Fibroblast of villous mesenchyme (primary cell): ENCODE measurements at places on chromosomes 1 and 21. TPM values are rescaled to one million over a fixed set of nuclear protein-coding genes. Genes with fewer than 3 reads are reported as not detected.

- DNase-seq, result no peak
Measured at GRCh38 chr21:15354516-15354915, 289.7 kb upstream of the NRIP1 start.

GRCh38 chr1:24391882-24392603 is 21.5 kb downstream of the STPG1 start:
- peak; percentile 53 for DNase-seq

DNA sequence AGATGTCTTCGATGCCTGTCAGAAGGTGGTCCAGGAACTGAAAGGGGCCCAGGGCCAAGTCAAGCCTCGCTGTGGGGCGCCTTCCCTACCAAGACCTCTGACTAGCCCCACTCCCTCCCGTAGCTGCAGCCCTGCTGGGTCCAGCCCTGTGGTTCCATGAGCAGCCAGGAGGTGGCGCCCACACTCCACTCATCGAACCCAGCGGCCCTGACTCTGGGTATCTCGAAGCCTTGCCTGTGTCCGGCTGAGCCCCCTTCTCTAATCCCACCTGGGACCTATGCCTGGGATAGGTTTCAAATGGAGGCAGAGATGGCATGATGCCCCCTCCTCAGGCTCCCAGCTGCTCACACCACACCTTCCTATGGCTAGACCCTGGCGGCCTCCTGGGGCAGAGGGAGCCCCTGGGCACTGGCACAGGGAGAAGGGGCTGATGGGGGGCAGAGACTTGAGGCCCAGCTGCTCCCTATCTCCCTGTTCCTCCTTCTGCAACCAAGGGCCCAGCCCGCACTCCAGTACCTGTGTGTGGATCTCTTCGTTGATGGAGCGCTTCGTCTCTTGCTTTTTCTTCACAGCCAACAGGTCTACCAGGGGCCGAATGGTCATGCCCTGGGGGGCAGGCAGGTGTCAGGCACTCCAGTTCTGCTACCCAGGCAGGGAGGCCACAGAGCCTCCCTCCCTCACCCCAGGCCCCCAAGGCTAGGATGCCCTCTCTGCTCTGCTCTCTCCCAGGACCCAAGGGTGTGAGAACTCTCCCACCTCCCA is 52.0 kb downstream of the SLC9A1 start:
- peak; percentile 49 for DNase-seq

DNA sequence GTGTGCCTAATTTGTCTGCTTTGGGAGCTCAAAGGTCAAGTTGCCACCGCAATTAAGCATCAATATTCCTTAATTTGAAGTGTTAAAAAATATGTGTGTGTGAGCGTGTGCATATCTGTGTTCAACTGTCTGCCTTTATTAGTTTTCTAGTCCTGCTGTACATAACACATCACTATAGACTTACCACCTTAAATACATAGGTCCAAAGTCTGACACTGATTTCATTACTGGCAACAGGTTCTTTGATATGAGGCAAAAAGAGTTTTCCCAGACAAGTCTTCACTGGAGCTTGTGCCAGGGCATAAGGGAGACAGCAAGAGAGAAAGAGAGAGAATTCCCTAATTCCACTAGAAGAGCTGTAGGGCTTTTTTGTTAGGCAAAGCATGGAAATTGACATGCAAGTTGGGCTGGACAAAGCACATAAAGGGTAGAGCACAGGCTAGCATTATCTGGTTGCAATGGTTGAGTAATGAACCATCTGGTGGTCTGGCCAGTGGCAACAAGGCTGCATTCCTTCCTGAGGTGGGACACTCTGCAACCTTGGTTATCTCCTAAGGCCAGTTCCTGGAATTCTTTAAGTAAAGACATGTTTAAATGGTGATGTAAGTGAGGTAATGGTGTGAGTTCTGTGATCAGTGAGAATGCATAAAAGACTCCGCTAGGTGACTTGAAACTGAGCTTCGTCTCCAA is 457.2 kb upstream of the ADAMTS5 start:
- DNase-seq, result peak; percentile 85

DNA sequence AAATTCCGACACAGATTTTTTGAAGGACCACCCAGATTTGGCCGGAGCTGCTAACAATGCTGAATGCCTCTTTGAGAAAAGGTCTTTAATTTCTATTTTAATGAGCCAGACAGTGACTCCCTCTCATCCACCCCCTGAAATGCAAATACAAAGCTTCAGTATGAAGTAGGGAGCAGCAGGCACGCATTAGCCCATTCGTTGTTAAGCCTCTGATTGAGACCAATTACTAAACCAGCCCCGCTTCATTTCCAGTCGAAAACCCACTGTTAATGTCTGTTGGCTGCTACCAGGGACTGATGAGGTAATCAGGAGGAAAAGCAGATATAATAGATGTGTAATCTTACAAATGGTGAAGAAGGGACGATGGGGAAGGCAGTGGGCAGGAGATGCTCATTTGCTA is 4.8 kb upstream of the C8A start:
- DNase-seq, result no peak

DNA sequence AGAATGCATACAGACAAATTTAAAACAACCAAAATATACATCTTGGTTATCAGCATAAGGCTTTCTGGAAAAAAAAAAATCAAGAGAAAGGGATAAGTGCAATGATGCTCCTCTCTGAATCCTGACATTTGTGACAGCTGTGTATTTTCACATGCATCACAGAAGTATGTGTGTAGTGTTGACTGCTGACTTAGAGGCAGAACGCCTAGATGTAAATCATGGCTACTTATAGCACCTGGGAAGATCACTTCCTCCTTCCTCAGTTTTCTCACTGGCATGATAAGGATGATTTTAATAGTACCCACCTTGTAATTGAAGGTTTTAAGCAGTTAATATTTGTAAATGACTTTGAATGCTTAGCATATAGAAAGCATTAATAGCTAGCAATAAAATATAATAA is 112.5 kb downstream of the MRPL39 start:
- DNase-seq, result no peak

TRIM67 gene
- not detected in 2 replicates for total RNA-seq

- DNase-seq, result no peak
Measured at GRCh38 chr1:197471248-197471985, 203.4 kb downstream of the CRB1 start.

DNA sequence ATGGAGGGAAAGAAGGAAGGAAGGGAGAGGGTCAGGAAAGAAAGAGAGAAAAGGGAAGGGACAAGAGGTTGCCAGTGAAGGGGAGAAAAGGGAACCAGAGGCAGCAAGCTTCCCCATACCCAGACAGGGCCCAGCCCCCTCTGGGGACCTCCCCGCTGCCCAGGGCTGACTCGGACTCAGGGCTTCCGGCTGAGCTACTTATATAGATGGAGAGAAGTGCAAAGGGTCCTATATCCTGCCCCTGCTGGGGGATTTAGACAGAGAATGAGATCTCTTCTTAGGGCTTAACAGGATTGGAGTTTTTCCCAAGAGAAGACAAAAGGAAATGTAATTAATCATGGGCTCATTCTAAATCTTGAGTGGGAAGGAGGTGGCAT is at the start of gene ETV3L:
Gene ETV3L, minus strand, starts transcription at position 176 of the 377 bp plus-strand sequence. CDS start 285 bp downstream, outside the sequence.
- DNase-seq, result no peak

- DNase-seq, result no peak
Measured at GRCh38 chr1:212542761-212543187, 65.8 kb upstream of the ATF3 start.

DNA sequence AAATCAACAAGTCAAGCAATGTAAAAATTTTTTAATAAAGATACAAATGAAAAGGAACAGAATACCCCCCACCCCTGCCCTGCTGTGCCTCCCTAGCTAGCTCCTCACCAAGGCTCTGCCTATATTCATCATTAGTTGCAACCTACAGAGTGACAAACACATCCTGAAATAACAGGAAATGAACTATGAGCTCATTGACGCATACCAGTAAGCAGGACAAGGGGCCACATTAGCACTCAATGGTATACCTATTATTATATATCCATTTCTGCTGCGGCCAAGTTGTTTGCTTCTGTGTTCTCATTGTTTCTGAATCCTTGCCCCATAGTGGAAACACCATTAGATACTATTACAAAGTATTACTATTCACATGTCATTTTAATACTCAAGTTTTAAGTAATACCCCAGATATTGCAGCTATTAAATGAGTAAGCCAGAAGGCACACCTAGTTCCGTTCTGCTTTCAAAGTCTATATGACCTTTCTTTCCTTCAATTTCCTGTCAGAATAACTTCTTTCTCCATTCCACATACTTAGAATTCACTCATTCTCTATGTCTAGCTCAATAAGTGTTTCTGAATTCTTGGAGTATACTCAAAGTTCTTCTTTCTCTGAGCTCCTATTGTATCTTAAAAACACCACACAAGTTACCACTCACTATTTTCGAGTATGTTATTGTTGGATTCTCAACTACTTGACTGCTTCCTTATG is 1214.9 kb downstream of the PLA2G4A start:
- DNase-seq, result no peak

LAMB3 gene
- 3.9 and 14.2 TPM in 2 replicates for total RNA-seq

GRCh38 chr1:35080171-35080854 is 1.1 kb downstream of the ZMYM1 start:
- DNase-seq, result no peak

DNA sequence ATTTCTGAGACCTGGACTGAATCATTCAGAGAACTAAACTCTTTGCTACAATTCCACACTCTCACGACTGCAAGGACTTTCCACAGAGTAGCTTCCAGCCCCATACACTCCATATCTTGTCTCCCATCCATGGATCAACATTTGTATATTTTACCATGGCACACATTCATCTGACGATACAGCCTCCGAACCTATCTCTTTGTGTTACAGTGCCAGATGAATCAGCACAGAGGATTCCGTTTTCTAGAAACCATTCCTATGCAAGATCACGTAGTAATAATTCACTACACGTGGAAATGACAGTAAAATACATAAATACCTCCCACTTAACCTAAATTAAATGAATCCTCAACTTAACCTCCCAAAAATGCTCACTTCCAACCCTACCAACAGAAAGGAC is 110.0 kb upstream of the PRDX6 start:
- no peak for DNase-seq

ATP8B2 gene
- 107 and 155 TPM in 2 replicates for total RNA-seq

- DNase-seq, result no peak
Measured at GRCh38 chr1:46114925-46115603, 17.4 kb downstream of the PIK3R3 start.

GRCh38 chr1:185108321-185108720 is 48.4 kb downstream of the TRMT1L start:
- DNase-seq, result peak; percentile 5

DNA sequence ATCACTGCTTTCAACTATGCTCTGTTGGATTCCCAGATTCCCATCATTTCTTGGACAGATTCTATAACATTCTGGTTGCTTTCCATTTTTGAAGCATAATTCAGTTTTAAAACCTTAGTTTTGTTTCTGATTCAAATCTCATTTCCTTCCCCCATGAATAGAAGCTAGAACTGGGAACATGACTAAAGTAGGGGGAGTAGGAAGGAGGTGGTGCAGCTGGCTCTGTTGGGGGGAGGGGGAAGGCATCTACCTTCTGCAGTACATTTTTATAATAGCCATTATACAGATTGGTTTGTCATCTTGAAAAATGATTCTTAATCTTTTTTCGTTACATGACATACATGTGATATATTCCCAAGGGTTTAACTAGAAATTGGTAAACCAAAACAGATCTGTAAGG is 48.1 kb downstream of the SMG7 start:
- no peak for DNase-seq

- no peak for DNase-seq
Measured at GRCh38 chr1:238111516-238111915, 220.8 kb upstream of the ZP4 start.

DNA sequence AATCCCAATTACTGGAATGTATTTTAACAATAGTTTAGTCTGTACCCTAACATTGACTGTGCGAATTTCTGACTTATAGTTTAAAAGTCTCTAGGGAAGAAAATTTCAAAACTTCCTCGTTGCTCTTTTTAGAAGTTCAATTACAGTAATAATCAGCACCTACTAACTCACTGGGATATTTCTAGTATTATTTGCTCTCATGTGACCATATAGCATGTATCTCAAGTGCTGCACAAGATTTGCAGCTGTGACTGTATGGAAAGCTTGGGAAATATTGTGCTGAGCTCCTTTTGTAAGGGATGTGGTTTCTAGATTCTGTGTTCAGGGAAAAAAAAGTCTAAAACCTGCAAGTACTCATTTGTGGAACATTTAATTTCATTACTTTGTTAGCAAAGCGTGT is 153.1 kb downstream of the ST6GALNAC3 start:
- DNase-seq, result no peak

DNA sequence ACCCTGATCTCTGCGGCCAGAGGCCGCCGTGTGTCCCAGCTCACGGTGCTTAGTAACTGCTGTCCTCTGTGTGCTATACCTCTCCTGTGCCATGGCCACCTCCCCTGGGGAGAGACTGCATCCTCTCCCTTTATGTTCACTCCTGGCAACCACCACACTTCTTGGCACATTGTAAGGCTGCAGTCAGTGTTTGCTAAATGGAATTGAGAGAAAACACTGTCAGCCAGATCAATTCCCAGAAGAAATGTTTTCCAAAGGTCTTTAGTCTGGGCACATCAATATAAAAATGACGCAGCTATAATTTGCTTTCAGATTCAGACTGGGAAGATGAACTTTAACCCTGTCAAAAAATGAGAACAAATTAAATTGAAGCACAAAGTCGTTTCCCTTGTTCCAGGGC is 96.8 kb downstream of the BEND5 start:
- DNase-seq, result no peak

CYP2J2 gene
- total RNA-seq, result under 0.01 TPM in 1 of 2 replicates, not detected in the other

- no peak for DNase-seq
Measured at GRCh38 chr1:42996384-42996970, 37.8 kb upstream of the SLC2A1 start.

DNA sequence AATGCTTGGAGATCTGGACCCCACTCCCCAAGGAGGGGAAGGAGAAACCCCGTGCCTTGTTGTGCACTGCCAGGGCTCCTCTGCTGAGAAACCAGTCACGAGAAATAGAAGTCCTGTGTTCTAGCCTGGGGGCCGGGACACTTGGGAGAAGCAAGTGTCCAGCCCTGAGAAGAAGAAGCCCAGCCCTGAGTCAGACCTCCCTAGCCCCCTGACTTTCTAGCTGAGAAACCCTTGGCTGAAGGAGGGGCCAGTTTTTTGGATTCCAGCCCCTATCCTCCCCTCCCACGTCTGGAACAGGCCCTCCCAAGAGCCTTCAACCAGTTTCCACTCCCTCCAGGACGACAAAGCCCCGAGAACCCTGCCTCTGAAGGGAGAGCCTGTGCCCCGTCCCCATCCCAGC is 100.5 kb downstream of the NAV1 start:
- no peak for DNase-seq

DNA sequence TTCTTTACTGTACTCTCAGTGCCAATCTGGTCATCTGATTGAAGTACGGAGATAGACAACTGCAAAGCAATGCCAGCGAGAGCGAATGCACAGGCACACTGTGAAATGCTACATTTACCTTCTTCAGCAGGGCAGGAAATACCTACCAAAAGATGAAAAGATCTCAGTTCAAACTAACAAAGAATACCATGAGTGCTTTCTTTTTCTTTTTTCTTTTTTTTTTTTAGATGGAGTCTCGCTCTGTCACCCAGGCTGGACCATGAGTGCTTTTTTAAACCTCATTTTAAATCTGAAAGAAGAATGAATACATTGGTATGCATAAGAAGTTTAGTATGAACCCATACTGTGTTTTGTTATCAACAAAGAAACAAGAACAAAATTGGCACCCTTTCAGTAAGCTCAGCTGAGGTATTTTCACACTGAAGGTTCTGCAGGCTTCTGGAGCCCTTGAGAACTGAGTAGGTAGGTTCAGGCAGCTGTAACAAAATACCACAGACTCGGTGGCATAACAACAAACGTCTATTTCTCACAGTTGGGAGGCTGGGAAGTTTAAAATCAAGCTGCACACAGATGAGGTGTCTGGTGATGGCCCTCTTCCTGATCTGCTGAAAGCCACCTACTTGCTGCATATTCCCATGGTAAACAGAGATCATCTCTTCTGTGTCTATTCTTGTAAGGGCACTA is 1.7 kb upstream of the CHI3L2 start:
- no peak for DNase-seq

SELL gene
- total RNA-seq, result not detected in 2 replicates

- peak; percentile 65 for DNase-seq
Measured at GRCh38 chr1:31122741-31123140, 57.2 kb upstream of the PUM1 start.
